NCI-H1417 (cell line): ENCODE measurements at places on chromosomes 1 and 21.

DNA sequence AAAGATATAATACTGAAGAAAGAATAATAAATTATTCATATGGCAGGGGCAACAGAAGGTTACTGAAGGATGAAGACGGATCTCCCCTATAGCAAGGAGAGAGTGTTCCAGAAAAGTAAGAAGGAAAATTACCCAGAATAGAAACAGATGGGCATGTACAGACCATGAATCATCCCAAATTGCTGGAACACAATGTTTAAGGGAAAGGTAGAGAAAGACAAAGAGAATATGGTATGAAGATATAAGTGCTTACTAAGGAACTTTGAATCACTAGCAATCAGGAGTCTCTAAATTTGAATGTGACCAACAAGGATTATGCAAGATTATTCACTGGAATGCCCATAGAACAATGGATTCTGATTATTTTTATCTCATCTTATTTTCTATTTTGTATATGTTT lies 375.4 kb downstream of the COL11A1 start:
- DNase-seq = no peak

GRCh38 chr1:110390692-110391245 lies at the start of gene SLC16A4:
SLC16A4 (minus strand) TSS chr1:110391026; CDS start chr1:110389323, 1,703 bp downstream.
- DNase-seq = no peak

DNA sequence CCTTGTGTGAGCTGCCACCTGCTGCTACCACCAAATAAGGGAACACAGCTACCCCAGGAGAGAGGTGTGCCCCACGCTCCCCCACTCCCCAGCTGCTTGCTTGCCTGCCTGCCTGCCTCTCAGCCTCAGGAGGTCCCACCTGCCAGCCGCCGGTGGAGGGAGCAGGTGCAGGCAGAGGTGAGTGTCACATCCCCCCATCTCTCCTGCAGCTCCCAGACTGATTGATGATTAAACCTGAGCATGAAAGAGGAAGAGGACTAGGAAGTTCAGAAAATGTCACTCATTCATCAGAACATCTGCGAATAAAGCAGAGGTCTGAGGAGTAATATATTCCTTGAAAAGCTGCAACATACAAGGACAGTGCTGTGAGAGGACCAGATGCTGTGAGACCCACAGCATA lies 58.6 kb upstream of the HIVEP3 start:
- DNase-seq = peak; percentile 90

DNA sequence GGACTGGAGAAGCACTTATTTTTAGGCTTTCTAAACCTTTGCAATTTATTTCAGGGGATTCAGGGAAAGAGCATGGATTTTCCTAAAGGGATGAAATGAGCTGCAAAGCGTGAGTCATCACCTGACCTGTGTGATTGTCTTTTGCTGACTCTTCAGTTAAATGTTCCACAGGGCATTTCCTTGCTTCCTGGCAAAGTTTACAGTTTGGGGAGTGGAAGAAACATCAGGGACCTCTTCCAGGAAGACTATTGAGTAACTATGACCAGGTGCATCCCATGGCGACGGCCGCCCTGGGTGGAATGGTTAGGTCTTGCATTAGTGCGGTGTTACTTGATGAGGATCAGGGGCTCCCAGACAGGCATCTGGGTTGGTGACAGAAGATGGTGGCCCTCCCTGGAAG lies 79.5 kb upstream of the SIPA1L2 start:
- no peak for DNase-seq

DNA sequence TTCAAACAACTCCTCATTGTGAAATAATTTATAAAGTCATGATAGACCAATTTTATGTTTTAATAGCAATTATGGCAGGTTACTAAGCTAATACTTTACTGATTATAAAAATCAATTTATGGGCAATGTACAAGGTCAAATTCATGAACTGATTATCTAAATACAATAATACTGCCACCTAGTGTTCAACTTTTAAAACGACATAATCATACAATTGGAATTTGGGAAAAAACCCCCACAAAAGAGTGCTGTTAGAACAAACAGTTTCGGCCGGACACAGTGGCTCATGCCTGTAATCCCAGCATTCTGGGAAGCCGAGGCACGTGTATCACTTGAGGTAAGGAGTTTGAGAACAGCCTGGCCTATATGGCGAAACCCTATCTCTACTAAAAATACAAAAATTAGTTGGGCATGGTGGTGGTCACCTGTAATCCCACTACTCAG lies 14.0 kb downstream of the GTF2B start:
- DNase-seq = no peak

GRCh38 chr1:201399352-201400126 lies 415 bp upstream of the LAD1 start:
- DNase-seq = peak; percentile 58

DNA sequence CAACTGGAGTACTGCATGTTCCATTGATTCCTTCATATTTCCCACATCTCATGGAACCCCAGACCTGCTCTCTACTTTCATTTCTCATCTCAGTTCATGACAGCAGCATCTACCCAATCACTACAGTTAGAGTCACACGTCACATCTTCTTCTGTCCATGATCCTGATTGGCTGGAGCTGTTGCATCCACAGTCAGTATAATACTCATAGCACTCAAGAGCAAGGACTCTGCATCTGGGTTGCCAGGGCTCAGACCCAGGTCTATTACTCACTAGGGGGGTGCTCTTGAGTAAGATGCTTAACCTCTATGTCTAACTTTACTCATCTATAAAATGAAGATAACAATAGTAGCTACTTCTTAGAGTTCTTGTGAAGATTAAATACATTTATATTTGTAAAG lies 4.4 kb upstream of the XPR1 start:
- no peak for DNase-seq

DNA sequence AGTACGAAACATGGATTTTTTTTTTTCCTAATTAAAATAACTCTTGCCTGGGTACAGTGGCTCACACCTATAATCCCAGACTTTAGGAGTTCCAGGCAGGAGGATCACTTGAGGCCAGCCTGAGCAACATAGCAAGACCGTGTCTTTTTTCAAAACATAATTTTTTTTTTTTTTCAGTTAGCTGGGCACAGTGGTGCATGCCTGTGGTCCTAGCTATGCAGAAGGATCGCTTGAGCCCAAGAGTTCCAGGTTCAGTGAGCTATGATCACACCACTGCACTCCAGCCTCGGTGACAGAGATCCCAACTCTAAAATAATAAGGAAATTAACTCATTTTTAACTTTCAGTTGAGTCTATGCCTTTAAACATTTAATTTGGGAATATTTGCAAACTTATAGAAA lies 170.1 kb downstream of the NEK7 start:
- no peak for DNase-seq

GRCh38 chr1:2330519-2331199 lies 60.7 kb downstream of the MORN1 start:
- no peak for DNase-seq

DNA sequence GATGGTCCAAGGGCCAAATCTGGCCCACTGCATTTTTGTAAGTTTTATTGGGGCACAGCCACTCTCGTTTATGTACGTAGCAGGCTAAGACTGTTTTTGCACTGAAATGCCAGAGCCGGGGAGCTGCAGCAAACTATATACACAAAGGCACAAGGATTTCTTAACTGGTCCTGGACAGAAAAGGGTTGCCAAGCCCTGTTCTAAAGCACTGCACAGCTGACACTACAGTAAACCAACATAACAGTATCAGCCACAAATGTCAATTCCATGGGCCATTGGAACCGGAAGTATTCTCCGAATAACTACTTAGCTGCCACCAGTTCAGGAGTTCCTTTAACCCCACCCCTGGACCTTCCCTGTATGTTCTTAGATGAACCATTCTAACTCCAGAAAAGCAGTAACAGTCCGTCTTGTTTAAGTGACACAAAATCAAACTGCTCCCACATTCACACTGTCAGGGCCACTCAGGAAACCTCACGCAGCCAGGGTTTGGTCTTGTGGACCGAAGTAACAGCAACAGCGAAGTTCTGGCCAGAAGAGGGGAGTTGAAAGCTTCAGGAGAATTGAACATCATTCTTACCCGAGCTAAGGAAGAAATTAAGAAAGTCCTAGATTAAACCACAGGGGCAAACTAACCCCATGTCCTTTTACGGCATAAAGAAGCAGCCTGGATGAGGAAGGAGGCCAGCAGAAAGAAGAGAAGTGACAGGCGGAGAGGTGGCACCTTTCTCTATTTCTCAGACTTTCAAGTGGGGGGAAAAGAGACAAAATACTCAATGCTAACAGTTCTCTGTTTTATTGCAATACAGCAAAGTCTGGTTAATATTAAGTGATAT lies 49.2 kb downstream of the COQ8A start:
- no peak for DNase-seq

DNA sequence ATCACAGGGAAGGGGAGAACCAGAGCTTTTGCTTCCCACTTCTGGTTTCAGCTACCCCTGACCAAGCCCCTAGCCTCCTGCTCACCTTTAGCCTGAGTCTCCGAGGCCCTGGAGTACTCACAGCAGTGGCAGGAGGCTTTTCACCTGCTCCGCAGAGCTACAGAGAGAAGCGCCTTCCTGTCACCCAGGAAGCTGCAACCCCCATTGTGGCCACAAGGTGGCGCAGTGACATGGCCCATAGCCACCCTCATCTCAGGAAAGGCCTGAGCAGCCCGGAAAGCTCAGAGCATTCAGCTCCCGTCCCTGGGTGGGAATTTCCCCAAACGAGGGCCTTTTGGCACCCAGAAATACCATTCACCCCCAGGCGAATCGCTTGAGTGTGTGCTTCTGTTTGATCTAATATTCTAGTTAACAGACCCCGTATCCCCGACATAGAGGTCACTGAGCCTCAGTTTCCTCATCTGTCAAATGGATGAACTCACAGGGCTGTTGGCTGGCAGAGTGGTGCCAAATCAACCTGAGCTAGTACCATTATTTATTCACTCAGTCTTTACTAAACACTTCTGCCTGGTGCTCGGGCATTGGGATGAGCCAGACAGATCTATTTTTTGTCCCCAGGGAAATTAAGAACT lies 25.3 kb downstream of the A3GALT2 start:
- peak; percentile 85 for DNase-seq

- no peak for DNase-seq
Observed at GRCh38 chr21:32570456-32570855, 14.9 kb downstream of the TCP10L start.

GRCh38 chr1:52264530-52265115 lies 101.4 kb downstream of the CC2D1B start:
- no peak for DNase-seq

- no peak for DNase-seq
Observed at GRCh38 chr1:59522925-59523505, 226.1 kb downstream of the FGGY start.

- peak; percentile 26 for DNase-seq
Observed at GRCh38 chr1:119687434-119688079, 24.2 kb upstream of the PHGDH start.

GRCh38 chr1:94101613-94102525 lies 19.1 kb downstream of the ABCA4 start:
- DNase-seq = no peak

DNA sequence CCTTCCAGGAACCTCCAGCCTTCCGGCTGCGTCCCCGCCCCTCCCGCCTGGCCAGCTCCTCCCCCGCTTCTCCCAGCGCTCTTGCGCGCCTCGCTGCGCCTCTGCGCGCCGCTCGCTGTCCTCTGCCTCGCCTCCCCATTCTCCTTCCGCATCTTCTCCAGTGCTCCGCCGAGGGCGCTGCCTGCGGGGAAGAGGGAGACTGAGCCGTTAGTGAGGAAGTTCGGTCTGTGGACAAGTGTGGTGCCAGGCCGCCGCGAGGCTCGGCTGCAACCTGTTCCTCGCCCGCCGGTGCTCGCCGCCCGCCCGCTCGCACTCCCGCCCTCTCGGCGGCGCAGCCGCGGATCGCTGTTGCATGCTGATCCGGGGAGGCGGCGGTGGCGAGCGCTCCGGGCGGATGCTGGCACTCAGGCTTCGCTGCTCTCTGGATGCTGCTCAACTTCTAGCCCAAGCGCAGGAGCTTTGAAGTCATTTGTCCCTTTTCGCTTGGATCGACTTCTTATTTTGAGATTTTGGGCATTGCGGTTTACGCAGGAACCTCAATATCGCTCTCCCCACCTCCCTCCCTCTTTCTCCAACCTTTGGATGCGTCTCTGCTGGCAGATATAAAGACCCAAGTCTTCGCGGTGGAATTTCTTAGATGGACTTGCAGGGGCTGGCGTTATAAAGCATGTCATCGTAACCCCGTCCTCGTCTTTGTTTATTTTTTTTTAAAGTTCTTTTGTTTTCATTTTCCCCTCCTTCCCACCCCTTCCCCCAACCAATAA lies 614 bp upstream of the CACNA1E start:
- no peak for DNase-seq

GRCh38 chr1:214518361-214518760 lies 33.0 kb downstream of the PTPN14 start:
- no peak for DNase-seq

DNA sequence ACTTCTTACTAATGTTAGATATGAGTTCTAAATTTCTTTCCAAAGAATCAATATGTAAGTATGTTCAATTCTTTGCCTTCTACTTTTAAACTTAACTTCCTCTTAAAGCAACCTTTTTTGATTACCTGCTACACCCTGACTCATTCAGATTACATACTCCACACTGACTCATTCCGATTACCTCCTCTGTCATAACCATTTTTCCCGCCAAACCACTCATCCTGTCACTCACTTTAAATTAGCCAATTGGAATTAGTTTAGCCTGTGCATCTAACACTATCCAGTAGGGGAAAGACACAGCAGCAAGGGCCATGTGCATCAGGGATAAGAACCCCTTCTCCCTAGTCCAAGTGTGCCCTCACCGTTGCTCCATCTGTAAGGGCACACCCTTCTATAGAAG lies 815.5 kb downstream of the BRINP3 start:
- no peak for DNase-seq

DNA sequence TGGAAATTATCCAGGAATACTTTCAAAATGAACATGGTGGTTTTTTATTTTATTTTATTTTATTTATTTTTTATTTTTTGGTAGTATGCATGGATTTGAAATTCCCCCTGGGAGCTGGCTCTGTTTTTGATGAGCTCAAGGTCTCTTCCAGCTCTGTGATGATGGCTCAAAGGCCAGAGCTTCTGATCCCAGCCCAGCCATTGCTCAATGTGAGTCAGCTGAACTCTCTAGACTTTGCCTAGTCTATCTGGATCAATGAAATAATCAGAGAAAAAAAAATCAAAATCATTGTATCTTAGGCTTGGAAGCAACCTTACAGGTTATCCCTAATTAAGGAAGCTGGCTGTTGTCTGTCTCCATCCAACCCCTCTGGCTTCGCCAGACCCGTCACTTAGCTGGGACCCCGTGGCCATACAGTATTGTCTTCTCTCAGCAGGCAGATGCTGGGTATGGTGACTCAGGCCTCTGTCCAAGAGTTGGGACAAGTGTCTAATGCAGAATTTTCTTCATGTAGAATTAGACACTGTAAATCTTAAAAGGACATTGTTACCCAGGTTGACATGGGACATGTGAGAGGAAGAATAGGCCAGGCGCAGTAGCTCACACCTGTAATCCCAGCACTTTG lies 90.2 kb upstream of the LPGAT1 start:
- no peak for DNase-seq

DNA sequence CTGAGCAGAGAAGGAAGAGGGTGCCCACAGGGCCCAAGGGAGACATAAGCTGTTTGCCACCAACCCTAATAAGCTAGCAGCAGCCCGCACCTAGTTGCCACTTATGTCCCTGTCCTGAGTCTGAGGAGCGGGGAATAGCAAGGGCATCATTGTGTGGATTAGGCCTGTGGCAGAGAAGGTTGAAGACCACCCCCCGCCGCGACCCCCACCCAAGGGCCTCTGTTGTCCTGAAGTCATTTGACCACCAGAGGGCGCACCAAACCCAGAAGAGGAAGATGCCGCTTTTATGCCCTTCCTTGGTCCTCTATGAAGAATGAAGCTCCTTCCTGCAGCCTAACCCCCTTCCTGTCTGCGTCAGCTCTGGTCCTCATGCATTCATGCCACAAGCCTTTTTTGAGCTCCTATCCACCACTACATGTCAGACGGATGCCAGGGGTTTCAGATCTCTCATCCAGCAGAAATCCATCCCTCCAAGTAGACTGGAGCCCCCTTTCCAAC lies 16.6 kb downstream of the RHBG start:
- DNase-seq = peak; percentile 89
